ENCODE measurements at places on chromosomes 5 and 9.

DNA sequence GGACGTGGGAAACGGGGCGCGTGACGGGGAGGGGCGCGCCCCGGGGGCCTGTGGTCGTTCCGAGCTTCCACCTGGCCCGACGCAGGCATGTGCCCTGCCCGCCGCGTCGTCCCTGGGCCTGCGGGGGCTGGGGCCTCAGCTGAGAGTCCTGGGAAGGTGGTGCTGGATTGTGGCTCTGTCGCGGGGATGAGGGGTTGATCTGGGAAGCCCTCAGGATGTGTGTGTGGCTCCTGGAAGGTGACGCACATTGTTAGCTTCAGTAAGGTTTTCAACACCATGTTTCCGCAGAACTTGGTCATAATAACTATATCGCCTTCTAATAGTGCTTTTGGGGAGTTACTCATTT, 589.1 kb downstream of the MTRR start:
- no peak for DNase-seq

DNA sequence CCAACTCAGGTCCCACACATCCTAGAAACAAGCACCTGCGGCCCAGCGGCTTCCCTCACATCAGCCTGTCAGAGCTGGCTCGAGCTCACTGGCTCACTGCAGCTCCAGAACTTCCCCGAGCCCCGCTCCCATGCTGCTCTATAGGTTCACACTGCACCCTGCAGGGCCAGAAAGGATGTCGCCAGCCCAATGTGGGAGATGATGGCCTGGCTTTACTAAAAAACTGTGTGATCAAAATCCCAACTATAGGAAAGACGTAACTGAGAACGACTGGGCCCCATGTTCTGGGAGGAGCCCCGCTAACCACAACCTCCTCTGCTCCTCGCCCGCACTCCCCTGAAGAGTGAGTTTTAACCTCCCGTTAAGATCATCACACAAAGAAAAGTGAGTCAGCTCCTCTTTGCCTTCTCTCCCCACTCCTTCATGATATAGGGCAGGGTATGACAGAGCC, 4.6 kb downstream of the SURF4 start:
- no peak for DNase-seq

DNA sequence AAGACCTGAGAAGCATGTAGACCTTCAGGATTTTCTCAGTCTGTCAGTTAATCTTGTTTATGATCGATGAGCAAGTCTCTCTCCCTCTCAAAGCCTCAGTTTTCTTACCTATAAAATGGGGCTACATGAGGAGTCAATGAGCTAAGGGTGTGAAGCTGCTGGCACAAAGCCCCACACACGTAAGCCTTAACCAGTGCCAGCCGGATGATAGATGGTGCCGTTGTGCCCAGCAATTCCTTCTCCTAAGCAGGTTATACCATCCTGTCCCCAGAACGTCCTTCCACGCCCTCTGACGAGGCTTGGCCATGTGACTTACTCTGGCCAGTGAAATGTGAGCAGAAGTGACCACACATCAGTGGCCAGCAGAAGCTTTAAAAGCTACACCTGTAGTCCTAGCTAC, 179.0 kb downstream of the C9orf50 start:
- DNase-seq: no peak

- DNase-seq: no peak
Observed at GRCh38 chr5:44364097-44364496, 25.1 kb downstream of the FGF10 start.

GRCh38 chr9:98271479-98271878, 16.0 kb upstream of the TBC1D2 start:
- no peak for DNase-seq

DNA sequence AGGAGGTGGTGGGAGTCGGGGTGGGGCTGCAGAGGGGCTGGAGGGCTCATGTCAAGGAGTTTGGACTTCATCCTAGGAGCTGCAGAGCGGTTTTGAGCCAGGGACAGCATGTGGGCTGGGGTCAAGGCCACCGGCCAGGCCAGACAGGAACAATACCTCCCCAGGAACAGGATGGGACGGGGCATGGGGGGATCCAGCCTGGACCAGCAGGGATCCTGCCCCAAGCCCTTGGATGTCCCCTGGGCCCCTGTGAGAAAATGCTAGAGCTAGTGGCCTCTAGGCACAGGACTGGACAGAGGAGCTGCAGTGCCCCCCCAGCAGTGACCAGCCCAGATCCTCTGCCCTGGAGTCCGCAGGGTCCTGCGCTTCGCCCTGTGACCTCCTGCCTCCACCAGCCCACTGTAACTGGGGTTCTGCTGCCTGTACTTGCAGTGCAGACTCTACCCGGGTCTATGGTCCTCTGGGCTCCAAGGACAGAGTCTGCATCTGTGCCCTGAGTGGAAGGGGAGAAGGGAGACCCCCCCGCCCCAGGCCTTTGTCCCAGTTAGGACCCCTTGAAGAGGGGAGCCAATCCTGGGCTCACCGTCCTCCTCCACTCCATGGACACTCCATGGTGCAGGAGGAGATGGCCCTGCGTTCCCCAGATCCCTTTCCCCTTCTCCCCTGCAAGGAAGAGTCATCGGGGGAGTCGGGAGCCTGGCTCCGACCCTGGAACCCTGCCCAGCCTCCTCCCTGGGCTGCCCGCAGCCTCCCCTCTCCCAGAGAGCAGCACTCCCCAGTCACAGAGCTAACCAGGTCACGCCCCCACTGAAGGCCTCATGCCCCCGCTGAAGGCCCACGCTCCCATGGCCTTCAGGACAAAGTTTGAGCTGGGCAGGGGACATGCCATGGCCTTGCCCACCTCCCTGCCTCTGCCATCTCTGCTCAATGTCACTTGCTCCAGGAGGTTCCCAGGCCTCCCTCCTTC, 3.0 kb upstream of the MXD3 start:
- no peak for DNase-seq

GRCh38 chr5:72558383-72558782, 51.2 kb upstream of the ZNF366 start:
- no peak for DNase-seq

Measured in NCI-H1436 (cell line).